ENCODE measurements at places on chromosomes 2 and 18.

DNA sequence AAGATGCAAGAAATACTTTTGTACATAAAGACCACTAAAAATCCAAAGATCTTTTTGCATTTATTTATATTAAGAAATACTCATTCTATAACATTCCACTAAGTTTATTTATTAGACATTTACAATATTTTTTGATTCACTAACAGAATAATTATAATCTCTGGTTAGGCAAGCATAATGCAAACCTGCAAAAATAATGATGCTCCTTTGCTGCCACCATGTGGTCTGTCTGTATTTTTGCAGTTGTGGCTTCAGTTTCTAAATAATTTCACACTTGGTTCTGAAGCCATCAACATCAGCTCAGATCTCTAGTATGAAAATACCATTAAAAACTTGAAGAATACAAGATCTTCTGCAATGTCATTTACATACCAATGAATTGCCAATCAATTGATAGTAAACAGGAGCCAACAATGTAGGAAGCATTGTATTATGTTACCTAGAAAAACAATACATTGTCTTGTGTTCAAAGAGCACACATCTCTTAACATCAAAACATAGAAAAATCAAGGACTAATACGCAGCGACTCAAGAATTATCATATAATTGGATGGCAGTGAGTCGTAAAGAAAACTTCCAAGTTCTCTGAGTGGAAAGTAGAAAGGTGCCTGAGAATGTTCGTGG lies 28.8 kb upstream of the WDR75 start:
- no peak for DNase-seq

GRCh38 chr18:46754661-46755292 lies 2.1 kb downstream of the ST8SIA5 start:
- no peak for DNase-seq

DNA sequence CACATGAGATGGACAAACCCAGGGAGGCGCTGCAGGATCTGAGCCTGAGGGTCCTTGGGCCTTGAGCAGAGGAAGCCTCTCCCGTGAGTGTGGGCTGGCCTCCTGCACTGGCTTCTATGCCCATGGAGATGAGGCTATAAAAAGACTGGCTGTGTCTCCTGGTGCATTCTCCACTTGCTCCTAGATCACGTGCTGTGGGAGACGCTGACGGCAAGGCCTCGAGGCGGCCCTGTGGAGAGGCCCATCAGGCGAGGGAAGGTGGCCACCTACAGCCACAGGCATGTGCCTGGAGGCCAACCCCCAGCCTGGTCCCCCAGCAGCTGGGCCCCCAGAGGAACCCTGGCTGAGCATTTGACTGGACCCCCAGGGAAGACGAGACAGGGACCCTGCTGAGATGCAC lies 198.9 kb downstream of the TWIST2 start:
- no peak for DNase-seq

- DNase-seq: no peak
Observed at GRCh38 chr2:78979380-78980151, 45.9 kb upstream of the REG3G start.

- DNase-seq: no peak
Observed at GRCh38 chr2:120867290-120868241, 131.9 kb downstream of the GLI2 start.

DNA sequence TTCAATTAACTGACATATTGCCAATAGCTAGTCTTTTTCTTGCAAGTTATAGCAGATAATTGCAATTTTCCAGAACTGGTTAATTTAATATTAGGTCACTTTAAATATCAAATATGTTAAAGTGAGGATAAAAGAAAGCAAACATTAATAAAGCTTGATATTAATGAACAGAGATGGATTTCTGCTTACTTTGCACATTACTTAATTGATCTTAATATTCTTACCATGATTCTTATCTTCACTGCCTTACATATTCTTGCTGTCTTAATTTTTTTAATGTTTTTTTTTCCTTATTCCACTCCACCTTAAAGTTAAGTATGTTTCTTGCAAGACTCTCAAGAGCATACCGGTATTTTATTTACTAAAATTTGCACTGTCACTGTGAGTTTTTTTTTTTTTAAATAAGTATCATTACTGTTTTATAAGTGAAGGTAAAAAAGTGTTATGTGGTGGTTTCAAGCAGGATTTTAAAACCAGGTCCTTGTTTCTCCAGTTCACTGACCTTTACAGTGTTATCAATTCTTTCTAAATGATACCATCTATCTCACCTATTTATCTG lies 33.9 kb downstream of the PPP3R1 start:
- DNase-seq: no peak

DNA sequence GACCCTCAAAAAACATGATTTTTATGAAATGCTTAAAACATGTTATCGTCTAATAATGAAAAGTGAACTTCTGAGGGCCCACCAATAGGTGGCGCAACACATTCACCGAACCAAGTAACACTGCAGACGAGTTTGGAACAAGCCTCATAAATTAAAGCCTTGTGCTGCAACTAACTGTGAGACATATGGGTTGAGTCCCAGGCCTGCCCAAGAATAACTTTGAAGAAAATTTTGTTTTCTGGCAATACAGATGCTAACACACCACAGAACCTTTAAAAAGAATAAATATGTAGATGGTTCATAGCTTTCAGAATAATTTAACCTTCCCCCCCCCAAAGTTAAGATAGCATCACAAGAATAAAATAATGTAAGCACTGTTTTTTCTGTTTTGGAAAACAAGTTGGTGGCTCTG lies 285.9 kb downstream of the RNF144A start:
- DNase-seq: peak; percentile 73

GRCh38 chr18:48997985-48998831 lies 47.4 kb upstream of the SMAD7 start:
- DNase-seq: no peak

GRCh38 chr2:120678251-120678650 lies 57.4 kb upstream of the GLI2 start:
- DNase-seq: no peak

GRCh38 chr2:122421775-122422174 lies 666.3 kb downstream of the TSN start:
- DNase-seq: no peak

GRCh38 chr2:34736482-34736881 lies 1137.4 kb upstream of the FAM98A start:
- DNase-seq: no peak

DNA sequence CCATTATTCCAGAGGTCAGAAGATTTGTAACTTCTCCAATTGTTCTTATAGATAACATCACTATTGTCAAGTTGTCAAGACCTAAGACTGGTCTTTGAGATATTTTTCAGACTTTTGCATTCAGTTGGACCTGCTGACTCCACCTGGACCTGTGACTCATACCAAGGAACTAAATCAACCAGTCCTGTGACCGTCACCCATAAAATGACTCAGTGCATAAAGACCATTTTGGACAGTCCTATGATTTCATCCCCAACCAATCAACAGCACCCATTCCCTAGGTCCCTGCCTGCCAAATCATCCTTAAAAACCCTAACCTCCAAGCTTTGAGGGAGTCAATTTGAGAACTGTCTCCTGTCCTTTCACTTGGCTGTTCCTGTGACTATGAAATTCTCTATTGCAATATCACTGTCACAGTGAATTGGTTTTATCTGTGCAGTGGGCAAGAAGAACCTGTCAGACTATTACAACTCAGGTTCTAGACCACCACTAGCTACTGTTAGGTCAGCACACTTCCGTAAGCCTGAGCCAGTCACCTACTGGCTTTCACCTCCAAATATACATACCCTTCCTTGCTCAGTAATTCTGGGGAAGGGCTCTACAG lies 17.1 kb downstream of the DPP4 start:
- DNase-seq: no peak

DNA sequence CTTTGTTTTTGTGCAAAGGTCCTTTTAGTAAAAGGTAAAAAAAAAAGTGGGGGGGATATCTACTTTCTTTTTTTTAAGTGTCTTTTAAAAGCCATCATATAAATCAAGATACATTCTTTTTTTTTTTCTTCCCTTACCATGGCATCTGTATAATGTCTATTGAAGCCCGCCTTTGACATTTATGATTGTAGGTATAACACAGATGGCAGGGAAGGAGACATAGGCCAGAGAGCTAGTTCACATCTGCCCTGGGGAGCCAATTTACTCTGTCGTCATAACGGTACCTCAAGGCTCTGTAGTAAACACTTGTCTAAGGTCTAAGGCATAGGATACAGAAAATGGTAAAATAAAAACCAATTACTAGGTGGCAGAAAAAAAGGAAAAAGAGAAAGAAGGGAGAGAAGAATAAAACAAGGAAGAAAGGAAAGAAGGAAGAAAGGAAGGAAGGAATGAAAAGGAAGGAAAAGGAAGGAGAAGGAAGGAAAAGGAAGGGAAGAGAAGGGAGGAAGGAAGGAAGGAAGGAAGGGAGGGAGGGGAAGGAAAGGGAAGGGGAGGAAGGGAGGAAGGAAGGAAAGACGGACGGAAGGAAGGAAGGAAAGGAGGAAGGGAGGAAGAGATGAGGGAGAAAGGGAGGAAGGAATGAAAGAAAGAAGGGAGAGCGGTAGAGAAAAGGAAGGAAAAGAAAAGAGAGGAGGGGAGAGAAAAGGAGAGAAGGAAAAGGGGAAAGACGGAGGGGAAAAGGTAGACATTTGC lies 343.5 kb downstream of the RBM43 start:
- DNase-seq: no peak

DNA sequence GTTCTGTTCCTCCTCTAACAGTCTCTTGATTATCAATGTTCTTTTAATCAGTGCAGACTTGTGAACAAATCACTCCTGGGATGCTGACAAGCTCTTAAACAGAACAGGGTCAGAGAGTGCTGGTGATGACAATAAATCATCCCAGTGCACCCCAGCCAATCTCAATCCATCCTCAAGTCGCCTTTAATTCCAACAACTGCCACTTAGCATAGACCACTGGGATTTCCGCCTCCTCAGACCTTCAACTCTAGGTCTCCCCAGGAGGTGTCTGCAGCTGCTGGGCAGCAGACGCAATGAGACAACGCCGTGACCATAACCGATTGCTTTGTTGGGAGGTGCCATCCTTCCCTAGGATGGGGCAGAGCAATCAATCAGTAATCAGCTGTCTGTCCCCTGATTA lies 184.2 kb upstream of the ACAA2 start:
- DNase-seq: no peak

- no peak for DNase-seq
Observed at GRCh38 chr2:193695367-193695766, 1500.6 kb upstream of the TMEFF2 start.

DNA sequence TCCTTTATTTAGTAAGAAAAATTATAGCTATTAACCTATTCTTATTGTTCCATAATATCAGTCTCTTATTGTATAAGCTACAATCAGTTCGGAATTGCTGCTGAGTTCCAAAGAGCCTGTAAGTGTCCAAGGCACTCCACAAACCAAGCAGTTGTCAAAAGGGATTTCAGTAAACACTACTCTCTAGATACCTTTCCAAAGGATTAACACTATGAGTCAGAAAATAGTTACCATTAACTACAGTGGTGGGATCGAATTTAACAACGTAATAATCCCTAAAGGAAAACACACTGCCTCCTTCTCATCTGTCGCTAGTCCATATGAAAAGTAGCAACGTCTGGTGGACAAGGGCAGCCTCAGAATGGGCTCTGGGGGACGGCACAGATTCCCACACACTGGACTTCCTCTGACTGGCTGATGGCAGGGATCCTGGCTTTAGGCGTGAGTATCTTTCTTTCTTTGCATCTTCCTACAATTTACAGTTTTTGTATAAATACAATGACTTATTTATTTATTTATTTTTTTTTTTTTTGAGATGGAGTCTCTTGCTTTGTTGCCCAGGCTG lies 8.8 kb downstream of the TGFBRAP1 start:
- no peak for DNase-seq

DNA sequence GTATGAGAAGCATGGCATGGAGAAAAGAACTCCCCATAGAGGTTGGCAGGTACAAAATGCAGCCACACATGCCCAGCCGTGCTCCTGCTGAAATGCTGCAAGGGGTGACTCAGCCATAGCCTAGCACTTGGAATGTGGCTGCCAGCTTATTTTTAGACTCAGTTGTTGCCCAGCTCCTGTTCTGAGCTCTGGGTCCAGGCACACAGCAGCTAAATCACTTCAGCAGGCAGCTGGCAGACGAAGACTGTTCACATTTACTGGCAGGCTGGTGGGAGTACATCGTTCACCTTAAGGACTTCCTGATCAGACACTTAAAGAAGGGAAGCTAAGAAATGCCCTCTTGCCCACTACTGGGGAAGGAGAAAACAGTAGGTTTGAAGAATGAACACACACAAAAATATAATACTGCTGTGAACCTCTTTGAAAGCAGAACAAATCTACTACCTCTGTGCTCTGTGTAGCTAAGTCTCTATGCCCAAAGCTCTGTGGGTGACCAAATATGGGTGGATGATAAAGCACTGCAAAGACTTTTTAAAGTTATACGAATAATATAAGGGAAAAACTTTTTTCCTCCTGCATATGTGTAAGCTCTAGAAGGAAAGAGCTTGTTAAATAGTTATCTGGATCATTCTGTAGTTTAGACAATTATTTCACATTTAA lies 146.1 kb downstream of the LNPK start:
- DNase-seq: no peak

DNA sequence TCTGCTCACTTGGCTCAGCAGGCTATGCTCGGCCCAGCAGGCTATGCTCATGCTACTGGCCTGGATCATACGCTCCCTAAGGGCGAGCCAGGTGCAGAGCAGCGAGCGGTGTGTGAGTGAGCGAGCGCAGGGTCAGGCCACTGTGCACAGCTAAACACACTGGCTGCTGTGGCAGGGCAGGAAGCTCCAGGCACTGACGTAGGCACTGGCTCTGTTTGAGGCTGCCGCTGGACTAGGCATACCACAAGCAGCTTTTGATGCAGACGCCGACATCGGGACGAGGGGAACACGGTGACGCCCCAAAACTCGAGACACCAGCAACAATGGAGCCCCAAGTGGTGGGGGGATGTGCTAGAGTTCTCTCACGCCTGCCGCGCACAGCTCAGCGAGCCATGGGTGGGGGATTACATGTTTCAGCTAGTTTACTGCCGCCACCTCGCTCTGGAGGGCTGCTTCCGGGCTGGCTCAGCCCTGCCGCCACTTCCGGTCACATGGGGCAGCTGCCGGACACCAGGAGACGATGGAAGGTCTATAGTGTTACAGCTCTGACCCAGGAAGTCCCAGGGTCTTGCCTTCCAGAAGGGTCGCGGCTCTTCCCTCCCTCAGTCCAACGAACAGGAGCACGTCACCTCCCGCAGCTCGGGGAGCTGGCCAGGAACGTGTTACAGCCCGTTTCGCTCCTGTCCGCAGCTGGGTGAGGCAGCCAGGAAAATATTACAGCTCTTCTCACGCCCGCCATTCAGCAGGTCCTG lies 1176.9 kb upstream of the LRRTM1 start:
- no peak for DNase-seq

DNA sequence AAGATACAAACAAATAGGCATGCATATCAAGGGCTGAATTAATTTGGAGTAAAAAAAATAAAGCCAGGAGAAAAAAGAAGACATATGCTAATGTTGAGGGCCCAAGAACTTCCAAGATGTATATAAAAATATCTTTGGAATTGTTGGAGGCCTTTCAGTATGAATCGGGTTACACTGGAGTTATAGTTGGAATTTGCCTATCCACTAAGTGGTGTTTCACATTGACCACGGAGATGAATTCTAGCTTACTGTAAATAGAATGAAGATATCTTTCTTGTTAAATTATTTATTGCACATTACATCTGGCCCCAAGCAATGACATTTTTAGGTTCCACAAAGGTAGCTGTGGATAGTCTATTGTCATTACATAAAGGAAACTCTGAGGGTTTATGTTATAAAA lies 38.5 kb upstream of the TRIB2 start:
- no peak for DNase-seq

Measured in stimulated activated effector memory CD8-positive, alpha-beta T cell treated with anti-CD3 and anti-CD28 coated beads, Interleukin-12 subunit alpha, Interleukin-12 subunit beta, amount 100 ng/mL, for 72 hours (primary cell).